Mucosa of descending colon (tissue), 3 donors: ENCODE measurements at places on chromosomes 3 and 15.

GRCh38 chr15:79689030-79689429 lies 207.8 kb downstream of the MTHFS start:
- DNase-seq, result no peak

DNA sequence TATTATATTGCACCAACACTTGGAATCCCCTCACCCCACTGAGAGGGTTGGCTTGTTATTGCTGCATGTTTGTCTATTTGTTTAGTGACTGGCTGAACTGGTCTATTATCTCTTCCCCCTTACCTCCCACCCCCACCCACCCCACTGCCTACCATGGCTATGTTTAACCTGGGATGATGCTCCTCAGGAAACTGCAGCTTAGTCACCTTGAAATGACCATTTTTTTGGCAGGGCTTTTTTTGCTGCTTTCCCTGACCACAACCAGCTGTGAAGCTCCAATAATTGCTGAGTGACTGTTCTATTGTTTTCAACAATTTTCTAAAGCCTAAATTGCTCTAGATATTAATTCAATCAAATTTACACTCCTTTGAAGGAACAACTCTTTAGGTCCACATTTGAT lies 137.9 kb upstream of the CADM2 start:
- DNase-seq, result no peak

DNA sequence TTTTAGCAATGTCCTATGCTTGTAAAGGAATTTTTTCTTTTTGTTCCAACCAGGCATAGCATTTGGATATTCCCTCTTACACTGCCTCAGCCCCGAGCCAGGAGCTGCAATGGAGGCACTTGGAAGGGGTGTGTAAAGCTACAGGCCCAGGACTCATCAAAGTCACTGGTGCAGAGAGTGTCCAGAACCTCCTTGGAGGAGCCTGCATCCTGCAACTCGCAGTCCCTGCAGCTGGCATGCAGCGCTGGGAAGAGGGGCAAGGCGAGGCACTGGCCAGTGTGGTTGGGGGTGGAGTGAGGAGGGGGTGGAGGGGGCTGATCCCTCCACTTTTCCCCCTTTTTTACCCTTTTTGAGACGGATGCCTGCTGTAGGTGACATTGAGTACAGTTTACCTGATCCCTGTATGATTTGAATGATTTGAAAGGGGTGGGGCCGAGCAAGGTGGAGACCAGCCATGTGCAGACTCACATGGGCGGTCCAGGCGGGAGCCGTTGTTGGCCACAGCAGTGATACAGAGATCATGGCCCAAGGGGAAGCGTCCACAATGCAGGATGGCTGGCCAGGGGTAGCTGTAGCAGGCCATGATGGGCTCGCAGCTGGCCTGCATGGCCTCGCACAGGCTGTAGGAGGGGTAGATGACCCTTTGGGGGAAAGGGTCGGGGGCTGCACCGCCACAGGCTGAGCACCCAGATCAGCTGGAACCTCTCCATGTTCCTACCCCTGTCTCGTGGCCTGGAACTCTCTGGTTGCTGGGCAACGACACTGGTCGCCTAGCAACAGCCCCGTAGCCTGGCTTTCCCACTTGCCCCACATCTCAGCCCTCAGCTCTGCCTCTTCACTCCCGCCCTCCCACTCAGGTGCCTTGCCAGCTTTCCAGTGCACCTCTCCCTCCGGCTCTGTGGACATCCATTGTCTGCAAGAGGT lies 7.9 kb downstream of the P4HTM start:
- DNase-seq, result no peak

DNA sequence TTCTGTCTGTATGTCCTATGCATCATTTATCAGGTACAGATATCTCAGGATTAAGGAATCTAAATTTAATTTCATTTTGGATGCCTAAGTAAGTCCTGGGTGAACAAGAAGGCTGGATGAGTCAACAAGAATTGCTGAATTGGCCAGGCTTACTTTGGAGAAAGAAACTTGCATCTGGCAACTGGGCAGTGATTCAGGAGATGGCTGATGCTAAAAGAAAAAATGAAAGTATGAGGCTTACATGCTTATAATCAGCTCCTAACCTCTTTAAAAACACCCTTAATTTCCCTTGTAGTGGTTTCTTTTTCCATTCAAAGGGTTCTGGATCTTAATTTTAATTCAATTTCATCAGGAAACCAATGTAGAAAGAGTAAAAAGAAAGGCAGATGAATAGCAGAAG lies 228.8 kb upstream of the PEX5L start:
- DNase-seq, result no peak

GRCh38 chr3:15279671-15280402 lies 52.5 kb downstream of the SH3BP5 start:
- DNase-seq, result no peak

DNA sequence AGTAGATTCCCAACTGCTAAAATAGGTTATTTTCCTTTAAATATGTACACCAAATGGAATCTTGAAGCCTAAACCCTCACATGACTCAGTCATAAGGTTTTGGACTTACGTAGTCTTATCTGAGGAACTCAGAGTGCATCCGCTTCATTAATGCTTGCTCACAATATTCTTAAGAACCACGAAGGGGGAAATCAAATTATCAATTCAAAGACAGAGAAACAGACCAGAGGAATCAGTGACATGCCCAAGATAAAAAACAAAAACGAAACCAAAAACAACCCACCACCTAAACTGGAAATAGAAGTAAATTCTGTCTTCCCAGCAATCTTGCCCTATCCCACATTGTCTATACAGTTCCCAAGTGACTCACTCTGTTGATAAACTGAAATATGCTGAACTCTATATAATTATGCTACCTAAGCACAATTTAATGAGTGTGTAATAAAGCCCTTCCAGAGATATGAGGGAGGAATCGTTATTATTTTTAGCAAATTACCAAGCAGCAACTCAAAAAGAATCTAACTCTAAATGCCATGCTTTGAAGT lies 135.4 kb upstream of the CBLB start:
- DNase-seq, result no peak

DNA sequence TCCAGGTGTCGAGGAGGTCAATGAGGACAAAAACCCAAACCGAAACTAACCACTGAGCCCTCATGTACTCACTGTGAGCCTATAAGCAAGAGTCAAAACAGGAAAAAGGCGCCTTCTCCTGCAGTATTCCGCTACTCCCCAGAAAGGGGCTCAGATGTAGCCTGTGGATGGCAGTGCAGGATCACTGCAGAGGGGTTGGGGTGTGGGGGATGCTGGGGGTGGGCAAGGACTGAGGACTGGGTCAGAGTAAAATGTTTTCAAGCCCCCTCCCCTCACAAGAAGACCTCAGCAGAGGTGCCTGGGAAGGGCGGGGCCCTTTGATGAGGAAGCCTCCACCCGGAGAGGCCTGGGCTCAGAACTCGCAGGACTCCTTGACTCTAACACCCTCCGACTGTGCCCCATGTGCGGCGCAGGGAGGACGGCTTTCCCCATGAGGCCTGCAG lies 170.1 kb downstream of the OSBPL10 start:
- no peak for DNase-seq

DNA sequence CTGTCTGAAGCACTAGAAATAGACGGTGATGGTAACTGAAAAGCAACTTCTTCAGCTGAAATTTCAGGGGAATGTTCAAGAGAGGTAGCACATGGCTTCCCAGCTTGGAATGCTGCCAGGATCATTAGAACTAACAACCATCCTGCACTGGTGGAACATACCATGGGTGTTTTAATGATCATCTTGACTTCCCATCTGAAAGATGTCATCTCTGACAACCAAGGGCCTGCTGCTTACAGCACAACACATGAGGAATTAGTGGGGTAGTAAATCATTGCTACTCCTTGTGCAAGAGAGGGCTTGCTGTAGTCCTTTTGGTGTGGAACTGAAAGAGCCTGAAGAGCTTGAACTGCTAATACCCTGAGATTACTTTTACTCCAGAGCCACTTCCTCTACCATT lies 853.7 kb downstream of the MCTP2 start:
- no peak for DNase-seq

GRCh38 chr15:98442379-98442833 lies 205.9 kb upstream of the IGF1R start:
- peak; percentile 67 for DNase-seq

- no peak for DNase-seq
These were observed 3.4 kb upstream of the LMLN start for GRCh38 chr3:197956626-197956988.

DNA sequence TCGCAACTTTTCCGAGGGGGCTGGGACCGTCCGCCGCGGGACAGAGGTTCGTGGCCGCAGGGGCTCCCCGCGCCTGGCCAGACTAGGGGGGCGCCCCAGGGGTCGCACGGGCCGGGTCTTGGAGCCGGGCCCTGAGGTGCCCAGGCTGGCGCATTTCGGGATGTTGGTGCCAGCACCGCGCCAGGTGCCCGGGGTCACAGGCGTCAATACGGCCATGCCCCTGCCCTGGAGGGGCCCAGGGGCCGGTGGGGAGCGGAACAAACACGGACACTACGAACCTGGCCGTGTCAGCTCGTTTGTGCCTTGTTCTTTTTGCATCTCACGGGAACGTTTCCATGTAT lies 366 bp downstream of the TM6SF1 start:
- DNase-seq, result no peak

- DNase-seq, result no peak
These were observed 102.0 kb upstream of the MYRIP start for GRCh38 chr3:39707314-39707909.

DNA sequence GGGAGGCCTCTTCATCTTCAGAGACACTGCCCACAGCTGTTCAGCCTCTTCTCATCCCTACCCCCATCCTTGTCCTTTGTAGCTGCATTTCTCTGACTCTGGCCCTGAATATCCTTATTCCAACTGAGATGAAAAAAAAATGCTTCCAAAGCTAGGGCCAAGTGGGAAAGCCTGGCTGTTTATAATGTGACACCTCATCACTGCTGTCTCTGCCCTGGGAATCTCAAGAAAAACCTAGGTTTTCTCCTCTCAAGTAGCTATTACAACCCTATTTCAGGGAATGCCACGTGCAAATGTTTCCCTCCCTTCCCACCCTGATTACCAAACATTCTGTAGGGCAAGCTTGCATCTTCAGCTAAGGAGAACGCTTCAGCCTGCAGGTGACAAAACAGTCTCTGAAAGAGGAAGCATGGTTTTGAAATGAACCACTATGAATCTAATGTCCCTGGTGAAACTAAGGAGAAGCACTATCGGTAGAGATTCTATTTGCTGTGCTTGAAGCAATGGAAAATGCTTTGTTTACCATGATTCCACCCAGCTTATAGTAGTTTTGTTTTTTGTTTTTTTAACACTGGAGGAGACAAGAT lies 65.4 kb downstream of the USF3 start:
- no peak for DNase-seq

DNA sequence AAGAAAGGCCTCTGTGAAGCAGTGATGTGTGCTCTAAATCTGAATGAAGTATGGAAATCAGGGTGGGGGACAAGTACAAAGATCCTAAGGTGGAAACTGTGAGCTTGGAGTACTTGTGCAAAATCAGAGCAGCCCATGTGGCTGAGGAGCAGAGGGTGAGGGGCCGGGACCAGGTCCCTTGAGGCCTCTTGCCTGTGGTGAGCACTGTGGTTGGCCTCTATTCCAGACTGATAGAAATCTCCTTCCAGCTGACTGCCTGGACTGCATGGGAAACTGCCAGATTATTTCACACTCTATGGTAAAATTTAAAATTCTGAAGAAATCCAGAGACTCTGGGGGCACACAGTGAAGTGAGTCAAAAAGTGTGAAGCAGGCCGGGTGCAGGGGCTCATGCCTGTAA lies 81.4 kb downstream of the TM4SF4 start:
- no peak for DNase-seq

DNA sequence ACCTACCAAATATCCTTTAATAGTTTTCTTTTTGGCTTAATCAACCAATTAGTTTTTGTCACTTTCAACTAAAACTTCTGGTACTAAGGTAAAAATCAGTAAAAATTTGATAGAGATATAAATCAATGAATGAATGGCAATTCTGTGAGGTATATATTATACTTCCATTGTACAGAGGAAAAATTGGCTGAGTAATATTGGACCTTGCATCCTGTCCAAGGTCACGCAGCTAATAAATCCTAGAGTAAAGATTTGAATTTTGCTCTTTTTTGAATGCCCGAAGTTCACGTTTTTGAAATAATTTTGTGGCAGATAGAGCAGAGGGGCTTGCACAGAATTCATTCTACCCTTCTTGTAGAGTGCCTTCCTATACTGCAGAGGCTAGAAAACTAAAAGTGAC lies 81.1 kb upstream of the ZNF280D start:
- no peak for DNase-seq

GRCh38 chr3:86104154-86104553 lies 886.8 kb downstream of the VGLL3 start:
- no peak for DNase-seq

DNA sequence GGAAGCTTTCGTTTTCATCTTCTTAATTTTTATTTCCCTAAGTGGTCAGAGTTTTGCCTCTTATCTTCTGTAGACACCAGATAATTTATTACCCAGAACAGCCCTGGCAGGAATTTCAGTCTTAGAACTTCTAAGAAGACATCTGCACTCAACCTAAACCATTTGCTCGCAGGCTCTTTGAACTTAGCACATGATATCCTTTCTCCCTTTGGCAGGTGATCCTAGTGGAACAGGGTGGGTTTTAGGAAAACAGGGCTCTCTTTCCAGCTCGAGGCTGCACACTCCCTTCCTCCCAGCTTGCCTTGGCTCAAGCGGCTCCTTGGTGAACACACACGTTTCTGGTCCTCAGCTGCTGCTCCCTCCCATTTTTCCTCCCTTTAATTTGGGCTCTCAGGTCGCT lies 116.5 kb downstream of the THSD4 start:
- DNase-seq, result no peak

- no peak for DNase-seq
These were observed 161.7 kb downstream of the MBNL1 start for GRCh38 chr3:152430223-152431002.

GRCh38 chr15:58551084-58551763 lies 119.4 kb downstream of the LIPC start:
- no peak for DNase-seq
